ENCODE measurements at places on chromosomes 13 and 19.

- no peak for DNase-seq
Measured at GRCh38 chr13:31982124-31982523, 49.5 kb upstream of the FRY start.

- DNase-seq: peak; percentile 23
Measured at GRCh38 chr13:38350114-38350617, 515 bp downstream of the UFM1 start.

GRCh38 chr19:10085641-10086590, at the start of gene SHFL:
SHFL (plus strand) TSS chr19:10086317; CDS start chr19:10086428, 111 bp downstream.
- peak; percentile 76 for DNase-seq

DNA sequence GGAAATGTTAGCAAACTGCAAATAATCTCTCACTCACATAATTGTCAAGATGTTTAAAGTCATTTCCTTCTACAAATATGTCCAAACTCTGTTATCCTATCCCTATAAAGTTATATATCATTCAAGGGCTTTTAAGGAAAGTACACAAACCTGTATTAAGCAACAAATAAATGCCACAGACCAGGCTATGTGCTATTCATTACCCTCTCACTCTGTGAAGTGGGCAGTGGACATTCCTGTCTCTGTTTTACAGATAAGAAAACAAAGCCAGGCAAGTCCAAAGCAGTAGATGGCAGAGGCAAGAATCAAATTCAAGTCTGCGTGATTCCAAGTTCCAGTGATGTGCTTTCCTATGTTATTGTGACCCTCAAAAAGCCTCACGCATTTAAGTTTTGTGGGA, 140.6 kb downstream of the LHFPL6 start:
- DNase-seq: no peak

GRCh38 chr13:110448230-110448629, 113.3 kb downstream of the RAB20 start:
- DNase-seq: no peak

Data from T-helper 1 cell (primary cell).